ENCODE measurements at places on chromosomes 12 and 14.

DNA sequence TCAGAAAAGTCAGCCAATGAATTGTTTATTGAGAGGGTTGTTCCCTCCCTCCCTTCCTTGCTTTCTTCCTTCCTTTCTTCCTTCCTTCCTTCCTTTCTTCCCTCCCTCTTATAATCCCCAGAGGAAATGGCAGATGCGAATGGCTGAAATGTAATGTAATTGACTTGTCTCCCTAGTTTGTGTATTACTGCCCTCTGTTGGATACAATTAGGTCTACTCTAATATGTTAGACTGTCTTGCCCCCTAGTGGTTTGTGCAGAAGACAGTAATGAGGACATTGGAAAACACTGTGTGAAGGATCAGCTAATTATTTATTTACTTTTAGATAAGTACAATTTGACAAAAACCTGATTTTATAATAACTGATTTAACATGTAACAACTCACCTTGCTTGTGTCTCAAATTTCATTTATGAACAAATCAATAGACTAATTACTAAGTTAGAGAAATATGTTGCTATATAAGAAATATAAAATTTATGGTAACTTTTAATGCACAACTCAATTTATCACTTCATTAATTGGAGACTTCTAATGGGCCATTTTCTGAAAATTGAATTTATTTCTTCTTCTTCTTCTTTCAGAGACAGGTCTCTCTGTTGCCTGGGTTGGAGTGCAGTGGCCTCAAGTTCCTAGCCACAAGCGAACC lies 229.8 kb upstream of the LRIG3 start:
- DNase-seq, result no peak

DNA sequence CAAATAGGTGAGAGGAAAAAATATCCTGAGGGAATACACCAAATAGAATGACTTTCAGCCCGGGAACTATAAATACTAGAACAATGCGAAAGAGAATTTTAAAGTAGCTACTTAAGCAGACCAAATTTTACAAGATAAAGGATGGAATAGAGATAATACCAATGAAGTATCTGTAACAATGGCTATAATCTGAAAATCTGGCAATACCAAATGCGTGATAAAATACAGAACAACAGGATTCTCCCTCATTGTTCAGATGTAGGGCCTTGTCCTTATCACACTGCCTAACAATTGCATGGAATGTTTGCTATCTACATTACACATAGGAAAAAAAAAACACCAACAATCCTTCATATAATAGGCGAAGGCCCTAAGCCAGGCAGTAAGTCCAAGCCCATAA lies 815.4 kb upstream of the MDGA2 start:
- DNase-seq, result no peak

DNA sequence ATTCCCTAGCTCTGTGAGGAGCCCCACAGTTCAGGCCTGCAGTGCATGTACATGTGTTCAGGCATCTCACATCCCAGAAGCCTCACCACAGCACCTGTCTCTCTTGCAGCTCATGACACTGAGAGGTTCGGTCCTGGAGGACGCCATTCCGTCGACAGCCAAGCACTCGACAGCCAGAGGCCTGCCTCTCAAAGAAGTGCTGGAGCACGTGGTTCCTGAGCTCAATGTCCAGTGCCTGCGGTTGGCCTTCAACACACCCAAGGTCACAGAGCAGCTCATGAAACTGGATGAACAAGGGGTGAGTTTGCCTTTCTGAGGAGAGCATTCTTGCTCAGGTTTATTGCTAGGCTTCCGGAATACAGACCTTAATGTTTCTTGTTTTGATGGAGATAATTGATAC lies 308.3 kb upstream of the RGS6 start:
- no peak for DNase-seq

- DNase-seq, result no peak
Observed at GRCh38 chr12:1619587-1619986, 9.4 kb upstream of the WNT5B start.

DNA sequence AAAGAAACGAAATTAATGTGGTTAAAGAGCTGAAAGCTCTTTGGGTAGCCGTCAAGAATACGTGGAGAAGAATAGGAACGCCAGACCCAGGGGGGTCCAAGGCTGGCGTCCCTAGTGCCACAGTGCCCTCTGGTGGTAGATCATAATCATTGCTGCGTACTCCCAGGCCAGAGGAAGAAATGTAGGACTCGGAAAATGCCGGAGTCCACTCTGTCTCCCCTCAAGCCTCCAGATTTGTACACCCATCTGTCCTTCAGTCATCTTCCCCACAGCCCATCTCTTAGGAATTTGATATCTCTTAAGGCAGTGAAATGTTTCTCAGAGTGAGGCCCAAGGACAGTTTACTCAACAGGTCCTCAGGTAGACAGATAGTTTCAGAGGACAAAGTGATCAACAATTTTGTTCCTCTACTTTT lies 25.4 kb upstream of the PLEKHG6 start:
- DNase-seq, result peak; percentile 58

DNA sequence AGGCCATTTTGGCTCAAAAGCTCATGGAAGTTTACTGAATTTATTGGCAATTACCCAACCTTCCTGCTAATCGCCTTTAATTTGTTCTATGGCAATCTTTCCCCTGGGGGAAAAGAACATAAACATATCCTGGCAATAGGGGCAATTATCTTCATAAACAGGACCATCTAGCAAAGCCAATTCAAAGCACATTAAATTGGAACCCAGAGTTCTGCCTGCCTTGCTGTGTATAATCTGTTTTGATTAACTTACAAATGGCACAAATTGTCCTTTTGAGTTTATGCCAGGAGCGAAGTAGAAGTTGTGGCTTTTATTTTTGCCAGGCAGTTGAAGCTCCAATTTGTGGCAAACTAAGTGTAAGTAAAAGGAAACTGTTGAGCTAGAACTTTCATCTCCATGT lies 68.6 kb downstream of the C12orf50 start:
- peak; percentile 7 for DNase-seq

DNA sequence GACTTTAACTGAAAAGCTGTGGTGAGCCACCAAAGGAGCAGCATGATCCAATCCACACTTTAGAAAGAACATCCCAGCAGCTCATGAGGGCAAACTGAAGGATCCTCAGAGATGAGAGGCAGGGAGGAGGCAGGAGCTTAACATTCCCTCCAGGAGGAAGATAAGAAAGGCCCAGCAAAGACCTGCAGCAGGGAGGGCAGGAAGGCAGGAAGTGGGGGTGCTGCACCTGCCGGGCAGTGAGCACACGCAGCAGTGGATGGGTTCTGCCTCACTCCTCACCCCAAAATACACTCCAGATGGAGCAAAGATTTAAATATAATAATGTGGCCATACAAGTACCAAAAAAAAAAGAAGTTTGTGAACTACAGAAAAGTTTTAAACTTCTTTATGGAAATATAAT lies 48.4 kb downstream of the GCH1 start:
- DNase-seq, result no peak

- DNase-seq, result no peak
Observed at GRCh38 chr12:26273811-26274210, 78.4 kb downstream of the SSPN start.

- DNase-seq, result no peak
Observed at GRCh38 chr12:94761559-94761958, 111.2 kb upstream of the TMCC3 start.

DNA sequence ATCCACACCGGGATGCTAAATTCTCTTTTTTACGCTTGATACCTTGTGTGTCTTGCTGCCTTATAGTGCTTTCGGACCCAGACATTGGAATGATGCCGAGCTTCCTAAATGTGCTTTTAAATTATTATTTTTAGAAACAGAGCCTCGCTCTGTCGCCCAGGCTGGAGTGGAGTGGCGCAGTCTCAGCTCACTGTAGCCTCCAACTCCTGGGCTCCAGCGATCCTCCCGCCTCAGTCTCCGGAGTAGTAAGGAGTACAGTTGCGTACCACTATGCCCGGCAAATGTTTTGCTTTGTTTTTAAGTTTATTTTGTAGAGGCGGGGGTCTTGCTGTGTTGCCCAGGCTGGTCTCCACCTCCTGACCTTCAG lies 489 bp upstream of the EML5 start:
- DNase-seq, result no peak

- DNase-seq, result no peak
Observed at GRCh38 chr12:94183708-94184379, 35.5 kb downstream of the PLXNC1 start.

DNA sequence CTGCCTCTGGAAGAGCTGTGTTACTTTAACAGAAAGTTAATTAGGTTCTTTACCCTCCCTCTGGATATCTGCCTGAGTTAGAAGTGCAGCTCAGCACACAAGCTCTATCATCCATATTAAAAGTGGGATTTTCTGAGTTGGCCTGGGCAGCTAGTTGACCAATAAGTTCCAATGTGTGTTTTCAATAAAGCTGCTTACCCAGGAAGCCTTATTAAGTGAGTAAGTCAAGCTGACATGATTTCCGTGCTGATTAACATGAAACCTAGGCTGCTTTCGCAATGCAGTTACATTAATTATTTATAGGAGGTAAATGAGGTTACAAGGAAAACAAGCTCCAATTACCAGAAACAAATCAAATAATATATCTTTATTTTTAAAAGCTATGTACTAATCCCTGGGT lies 4.8 kb downstream of the NEUROD4 start:
- DNase-seq, result no peak

All from NCI-H2227 treated with DMSO at 0.1 percent for 48 hours (cell line).